CD8-positive, alpha-beta memory T cell (primary cell): ENCODE measurements at places on chromosomes 6 and 20.

DNA sequence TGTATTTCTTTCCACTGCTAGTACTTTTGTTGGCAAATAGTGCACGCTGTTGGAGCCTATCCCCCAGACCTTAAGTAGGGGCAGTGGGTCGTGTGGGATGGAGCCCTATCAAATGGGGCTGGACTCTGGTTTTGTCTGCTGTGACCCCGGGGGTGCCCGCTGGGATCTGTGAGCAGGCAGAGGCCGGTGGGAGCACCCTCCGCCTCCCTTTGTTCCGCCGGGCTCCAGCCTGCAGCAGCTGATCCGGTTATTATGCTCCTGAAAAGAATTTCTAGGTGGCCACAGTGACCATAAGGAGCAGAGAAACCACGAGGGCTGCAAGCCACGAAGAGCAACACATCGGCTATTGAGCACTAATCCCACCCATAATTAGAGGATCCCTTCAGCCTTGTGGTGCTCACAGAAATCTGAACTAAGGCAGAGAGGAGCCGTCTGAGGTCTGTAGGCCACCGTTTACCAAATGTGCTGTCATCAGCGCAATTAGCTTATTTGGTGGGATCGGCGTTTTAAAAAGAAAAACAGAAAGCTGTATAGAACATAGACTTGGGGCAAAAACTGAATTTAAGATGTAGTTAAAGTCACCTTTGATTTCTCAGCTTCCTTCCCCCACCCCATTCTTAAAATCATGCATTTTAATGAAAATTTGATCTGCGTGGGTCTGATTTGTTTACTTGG is 598.3 kb upstream of the JAG1 start:
- DNase-seq: no peak

GRCh38 chr6:6312901-6313441 is 7.5 kb downstream of the F13A1 start:
- no peak for DNase-seq

GRCh38 chr6:14549304-14549770 is 431.8 kb downstream of the CD83 start:
- DNase-seq: no peak

GRCh38 chr6:170024940-170025339 is 265.9 kb downstream of the DLL1 start:
- no peak for DNase-seq
